ENCODE measurements at places on chromosomes 16 and 17. TPM values are rescaled to one million over a fixed set of nuclear protein-coding genes. Genes with fewer than 3 reads are reported as not detected.
A peak's percentile ranks its signal among the peaks of the same experiment; 100 is the strongest.

GRCh38 chr16:86554599-86554916 lies 477 bp downstream of the MTHFSD start:
- DNase-seq: no peak

DNA sequence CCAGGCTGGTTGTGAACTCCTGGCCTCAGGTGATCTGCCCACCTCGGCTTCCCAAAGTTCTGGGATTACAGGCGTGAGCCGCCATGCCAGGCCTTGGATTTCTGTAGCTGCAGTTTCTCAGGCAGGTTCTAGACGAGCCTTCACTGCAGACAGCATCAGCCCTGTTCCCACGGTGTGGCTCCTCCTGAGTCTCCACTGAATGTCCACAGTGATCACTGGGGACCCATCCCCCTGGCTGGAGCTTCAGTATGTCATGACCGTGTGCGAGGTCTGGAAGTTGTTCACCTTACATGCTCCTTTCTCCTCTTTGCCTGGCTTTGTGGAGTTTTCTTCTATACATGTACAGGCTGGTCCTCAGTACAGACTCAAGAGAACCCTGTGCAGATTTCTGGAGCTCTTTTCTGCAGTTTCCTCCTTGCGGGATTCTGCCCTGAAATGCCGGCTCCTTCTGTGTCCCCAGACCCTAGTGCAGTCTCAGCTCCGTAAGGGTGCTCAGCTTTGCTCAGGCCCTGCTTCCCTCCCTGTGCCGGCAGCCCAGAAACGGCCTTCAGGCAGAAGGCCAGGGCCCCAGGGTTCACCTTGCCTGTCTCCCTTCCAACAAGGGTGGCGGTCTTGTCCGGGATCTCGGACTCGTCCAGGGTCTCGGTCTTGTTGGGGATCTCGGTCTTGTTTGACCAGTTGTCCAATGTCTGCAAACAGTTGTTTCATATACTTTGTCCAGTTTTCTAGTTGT lies 14.3 kb upstream of the FASN start:
- DNase-seq: no peak

DNA sequence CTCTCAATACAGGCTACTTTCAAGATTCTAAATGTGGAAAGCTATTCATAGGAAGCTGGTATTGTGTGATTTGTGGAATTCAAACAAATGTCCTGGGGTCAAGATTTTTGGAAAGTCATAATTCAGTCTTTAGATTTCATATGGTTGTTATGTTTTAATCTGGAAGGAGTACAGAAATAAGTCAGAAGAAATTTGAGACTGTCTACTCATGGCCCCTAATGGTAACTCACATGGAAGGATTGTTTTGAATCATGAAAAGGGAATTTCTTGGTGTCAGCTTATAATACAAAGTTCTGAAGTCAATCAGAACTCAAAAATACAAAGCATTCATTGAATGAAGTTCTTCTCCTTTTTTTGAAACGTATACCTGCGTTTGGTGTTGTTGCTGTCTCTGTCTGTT lies 3.1 kb downstream of the KCNJ2 start:
- no peak for DNase-seq

Gene MT1M
- total RNA-seq: not detected

- DNase-seq: no peak
Measured at GRCh38 chr17:61716225-61716829, 125.3 kb upstream of the NACA2 start.

DNA sequence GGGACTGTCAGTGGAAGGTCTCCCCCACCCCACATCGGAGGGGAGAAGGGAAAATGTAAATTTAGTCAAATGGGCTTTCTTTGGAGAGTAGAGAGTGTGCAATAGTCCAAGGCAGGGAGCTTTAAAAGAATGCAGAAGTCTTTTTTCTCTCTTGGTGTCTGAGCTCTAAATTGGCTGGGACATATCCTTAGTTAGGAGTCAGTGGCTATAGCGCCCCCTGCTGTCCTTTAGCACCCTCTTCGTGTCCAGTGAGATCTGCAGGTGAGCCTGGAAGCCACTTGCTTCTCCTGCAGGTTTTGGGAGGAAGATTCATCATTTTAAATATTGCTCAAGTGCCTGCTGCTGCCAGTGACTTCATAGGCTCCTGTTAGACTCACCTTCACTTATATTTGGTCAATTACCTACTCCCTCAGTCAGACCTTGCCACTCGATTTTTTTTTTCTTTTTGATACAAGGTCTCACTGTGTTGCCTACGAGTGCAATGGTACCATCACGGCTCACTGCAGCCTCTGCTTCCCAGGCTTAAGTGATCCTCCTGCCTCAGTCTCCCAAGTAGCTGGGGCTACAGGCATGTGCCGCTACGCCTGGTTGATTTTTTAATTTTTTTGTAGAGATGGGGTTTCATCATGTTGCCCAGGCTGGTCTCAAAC lies 174.8 kb downstream of the PRKCB start:
- DNase-seq: peak; percentile 80

Gene MYH11
- not detected for total RNA-seq

DNA sequence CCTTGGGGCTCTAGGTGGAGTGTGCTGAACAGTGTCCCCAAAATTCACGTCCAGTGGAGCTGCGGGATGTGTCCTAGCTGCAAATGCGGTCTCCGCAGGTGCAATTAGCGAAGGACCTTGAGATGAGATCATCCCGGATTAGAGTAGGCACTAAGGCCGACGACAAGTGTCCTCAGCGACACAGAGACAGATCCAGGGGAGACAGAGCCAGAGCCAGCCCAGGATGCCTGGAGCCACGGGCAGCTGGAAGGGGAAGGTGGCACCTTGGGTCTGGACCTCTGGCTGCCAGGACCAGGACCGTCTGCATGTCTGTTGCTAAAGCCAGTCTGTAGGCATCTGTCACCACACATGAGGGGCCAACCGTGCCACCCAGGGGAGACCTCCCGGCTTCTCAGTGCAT lies 24.5 kb downstream of the SLC7A5 start:
- DNase-seq: no peak

All from SK-MEL-5 (cell line).